ENCODE measurements at places on chromosomes 4 and X.

DNA sequence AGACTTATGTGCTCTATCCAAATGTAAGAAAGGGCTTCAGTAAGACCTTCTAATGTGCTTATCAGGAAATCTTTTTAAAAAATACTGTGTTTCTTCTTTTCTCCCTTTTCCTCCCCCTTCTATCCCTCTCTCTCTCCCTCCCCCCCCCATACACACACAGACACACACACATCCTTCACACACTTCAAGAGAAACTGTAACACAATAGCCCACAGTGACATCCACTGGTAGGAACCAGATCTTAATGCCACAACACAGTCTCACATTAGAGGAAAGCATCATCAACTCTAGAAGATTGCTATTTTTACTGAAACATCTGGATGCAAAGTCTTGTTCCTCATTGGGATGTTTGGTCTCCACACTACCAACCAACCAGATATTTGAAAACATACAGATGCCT is 4.6 kb downstream of the PCDH19 start:
- DNase-seq: no peak

DNA sequence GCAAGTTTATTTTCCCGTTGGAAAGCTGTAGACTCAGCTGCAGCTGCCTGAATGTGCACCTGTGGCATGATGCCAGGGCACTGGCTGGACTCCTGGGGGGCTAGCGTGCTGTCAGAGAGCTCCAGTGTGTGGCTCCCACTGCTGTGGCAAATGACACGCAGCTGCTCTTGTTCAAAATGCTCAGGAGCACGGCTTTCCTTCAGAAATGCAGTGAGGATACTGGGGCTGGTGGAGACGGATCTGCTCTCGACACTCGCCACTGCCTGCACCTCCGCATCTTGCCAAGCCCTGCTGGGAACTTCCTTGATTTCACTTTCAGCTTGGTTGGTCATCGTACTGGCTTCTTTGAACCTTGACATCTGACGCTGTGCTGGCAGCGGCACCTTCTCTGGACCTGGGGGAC is 58.7 kb downstream of the GPRIN3 start:
- no peak for DNase-seq

- peak; percentile 22 for DNase-seq
Measured at GRCh38 chr4:1578251-1578773, 105.8 kb downstream of the FAM53A start.

GRCh38 chrX:154542723-154543424 is 3.8 kb downstream of the G6PD start:
- DNase-seq: no peak

- no peak for DNase-seq
Measured at GRCh38 chr4:98203332-98204235, 57.6 kb upstream of the RAP1GDS1 start.

DNA sequence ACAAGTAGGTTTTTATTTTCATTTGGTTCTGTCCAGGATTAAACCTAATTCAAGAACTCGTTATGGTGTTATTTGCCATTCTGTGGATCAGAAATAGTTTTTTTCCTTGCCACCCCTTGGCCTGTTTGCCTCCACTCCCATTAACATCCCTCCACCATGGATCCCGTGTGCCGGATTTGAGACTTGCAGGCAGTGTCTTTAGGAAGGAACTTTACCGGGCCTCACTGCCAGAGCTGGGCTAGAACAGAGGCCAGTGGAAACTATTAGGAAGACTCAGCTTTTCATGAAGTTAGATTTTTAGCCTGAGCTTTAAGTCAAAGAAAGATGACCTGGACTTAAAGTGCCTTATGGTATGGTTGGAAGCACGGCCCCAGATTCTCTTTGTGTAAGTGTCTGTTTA is 2.4 kb downstream of the KLHL2 start:
- no peak for DNase-seq

GRCh38 chr4:72314869-72315268 is 254.2 kb downstream of the ADAMTS3 start:
- peak; percentile 4 for DNase-seq

- no peak for DNase-seq
Measured at GRCh38 chr4:10606483-10607155, 77.9 kb downstream of the CLNK start.

Measured in left colon (tissue), 2 donors.